Thoracic aorta (tissue), 2 donors: ENCODE measurements at places on chromosomes 6 and 20. TPM values are rescaled to one million over a fixed set of nuclear protein-coding genes. Genes with fewer than 3 reads are reported as not detected.
A peak's percentile ranks its signal among the peaks of the same experiment; 100 is the strongest.

DNA sequence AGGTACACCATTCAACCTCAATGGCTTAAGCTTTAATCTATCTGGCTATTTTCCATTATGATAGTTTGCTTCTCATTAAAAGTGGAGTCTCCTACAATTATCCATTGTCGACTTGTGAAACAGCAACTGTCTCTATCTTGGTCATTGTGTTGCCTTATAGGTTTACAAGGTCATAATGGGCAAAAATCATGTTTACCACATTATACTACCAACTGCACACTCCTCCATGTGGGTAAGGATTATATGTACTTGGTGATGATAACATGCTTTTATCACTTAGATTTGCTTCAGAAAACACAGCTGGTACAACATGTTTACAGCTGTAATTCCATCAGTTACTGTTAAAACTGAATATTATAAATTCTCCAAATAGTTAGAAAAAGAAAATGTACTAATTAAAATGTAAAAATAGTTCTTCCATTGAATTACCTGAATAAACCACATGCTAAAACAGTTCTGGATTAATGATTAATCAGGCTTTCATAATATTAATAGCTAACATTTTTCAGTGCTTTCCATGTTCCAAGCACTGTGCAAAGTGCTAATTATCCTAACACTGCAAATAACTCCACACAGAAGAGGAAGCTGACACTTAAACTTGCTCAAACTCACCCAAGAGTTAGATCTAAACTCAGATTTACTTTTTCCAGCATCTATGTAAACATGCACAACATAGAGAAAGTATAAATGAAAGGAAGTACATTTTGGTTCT is 96.7 kb downstream of the OGFRL1 start:
- peaks cover 7% of the 10 kb centered on the region for H3K4me1 ChIP-seq
- no peaks in the 10 kb centered on the region for H3K36me3 ChIP-seq
- no peak overlapping the region for H3K4me3 ChIP-seq

ELOVL2 gene
- 0.78 TPM for total RNA-seq

GRCh38 chr6:158060455-158061360 is 79.0 kb downstream of the SYNJ2 start:
- peak overlapping the region; percentile 49 for H3K4me3 ChIP-seq
- peak; percentile 90 for DNase-seq
- H3K27me3 ChIP-seq: no peaks in the 10 kb centered on the region
- H3K27ac ChIP-seq: peak overlapping the region; percentile 96

GRM1 gene
- total RNA-seq: not detected

OXT gene
- not detected for total RNA-seq

DNA sequence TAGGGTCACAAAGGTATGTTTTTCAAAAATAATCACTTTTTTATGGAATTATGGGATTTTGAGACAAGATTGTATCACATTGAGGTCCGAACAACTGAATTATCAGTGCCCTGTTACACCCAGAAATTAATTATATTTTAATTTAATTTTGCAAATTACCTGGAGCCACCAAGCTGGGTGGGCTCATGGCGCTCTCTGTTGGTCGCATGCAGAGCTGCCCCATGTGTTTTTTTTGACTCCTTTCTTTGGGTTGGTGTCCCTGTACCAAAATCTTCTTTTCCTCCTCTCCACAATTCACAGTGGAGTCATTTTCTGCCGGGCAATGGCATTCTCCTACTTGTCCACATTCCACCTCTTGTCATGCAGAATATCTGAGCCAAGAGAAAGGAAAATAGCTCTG is 38.9 kb upstream of the FRMD1 start:
- H3K4me3 ChIP-seq: no peak overlapping the region
- no peaks in the 10 kb centered on the region for H3K4me1 ChIP-seq
- no peak overlapping the region for H3K27ac ChIP-seq
- no peaks in the 10 kb centered on the region for H3K27me3 ChIP-seq
- H3K36me3 ChIP-seq: no peaks in the 10 kb centered on the region

DNA sequence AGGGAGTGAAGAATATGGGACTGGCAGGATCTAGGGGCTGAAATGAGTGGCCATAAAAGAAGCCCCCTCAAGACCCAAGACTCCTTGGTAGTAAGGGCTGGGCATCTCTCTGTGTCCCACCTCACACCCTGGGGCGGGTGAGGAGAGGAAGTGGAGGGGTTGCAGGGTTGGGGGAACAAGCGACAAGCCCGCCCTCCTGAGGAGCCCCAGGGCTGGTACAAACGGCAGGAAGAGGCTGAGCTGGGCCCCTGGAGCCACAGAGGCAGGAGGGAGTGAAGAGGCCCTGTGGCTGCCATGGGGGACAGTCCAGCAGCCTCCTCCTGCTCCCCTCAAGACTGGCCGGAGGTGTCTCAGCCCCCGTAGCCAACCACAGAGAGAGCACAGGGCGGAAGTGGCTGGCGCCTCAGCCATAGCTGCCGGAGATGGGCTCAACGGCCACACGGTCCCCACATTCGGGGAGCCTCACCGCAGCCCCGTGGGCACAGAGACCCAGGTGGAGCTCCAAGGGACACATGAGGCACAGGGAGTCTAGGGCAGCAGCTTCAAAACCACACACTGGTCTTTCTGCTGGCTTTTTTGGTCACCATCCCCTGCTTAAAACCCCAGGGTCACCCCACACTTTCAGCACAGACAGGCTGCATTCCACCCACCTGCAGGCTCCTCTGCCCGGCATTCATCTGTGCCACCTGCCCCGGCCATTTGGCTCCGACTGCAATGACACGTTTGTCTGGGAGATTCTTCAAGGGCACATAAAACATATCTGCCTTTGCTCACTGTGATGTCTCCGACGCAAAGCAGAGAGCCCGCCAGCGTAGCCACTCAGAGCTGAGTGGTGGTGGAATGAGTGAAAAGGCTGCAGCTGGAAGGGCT is 524 bp downstream of the C20orf203 start:
- no peak overlapping the region for H3K4me3 ChIP-seq
- H3K36me3 ChIP-seq: no peaks in the 10 kb centered on the region
- no peak for DNase-seq

BANF2 gene
- not detected for total RNA-seq

SRSF3 gene
- total RNA-seq: 120 TPM

- no peaks in the 10 kb centered on the region for H3K36me3 ChIP-seq
- no peak overlapping the region for H3K27ac ChIP-seq
- no peak overlapping the region for H3K4me3 ChIP-seq
- no peaks in the 10 kb centered on the region for H3K27me3 ChIP-seq
Measured at GRCh38 chr6:8375916-8376315, 59.4 kb downstream of the SLC35B3 start.

GRCh38 chr20:44896583-44896982 is 11.1 kb downstream of the YWHAB start:
- H3K27me3 ChIP-seq: no peaks in the 10 kb centered on the region
- peak overlapping the region; percentile 2 for H3K4me3 ChIP-seq
- DNase-seq: no peak
- H3K4me1 ChIP-seq: peaks cover 60% of the 10 kb centered on the region
- H3K27ac ChIP-seq: peak overlapping the region; percentile 13
- peaks cover 3% of the 10 kb centered on the region for H3K36me3 ChIP-seq

GRCh38 chr20:38833154-38833856 is 27.8 kb downstream of the PPP1R16B start:
- H3K4me3 ChIP-seq: no peak overlapping the region
- no peaks in the 10 kb centered on the region for H3K36me3 ChIP-seq
- DNase-seq: no peak

CPNE5 gene
- 1.6 TPM for total RNA-seq

GRCh38 chr6:43396408-43397149 is 27.1 kb upstream of the ZNF318 start:
- H3K27ac ChIP-seq: no peak overlapping the region
- H3K27me3 ChIP-seq: no peaks in the 10 kb centered on the region
- H3K4me1 ChIP-seq: no peaks in the 10 kb centered on the region
- no peak for DNase-seq

RAMACL gene
- 4.6 TPM for total RNA-seq

JARID2 gene
- total RNA-seq: 8.3 TPM

GRCh38 chr6:45521226-45521625 is 143.5 kb upstream of the SUPT3H start:
- H3K4me3 ChIP-seq: no peak overlapping the region
- H3K4me1 ChIP-seq: no peaks in the 10 kb centered on the region
- H3K27me3 ChIP-seq: no peaks in the 10 kb centered on the region
- no peaks in the 10 kb centered on the region for H3K36me3 ChIP-seq

DNA sequence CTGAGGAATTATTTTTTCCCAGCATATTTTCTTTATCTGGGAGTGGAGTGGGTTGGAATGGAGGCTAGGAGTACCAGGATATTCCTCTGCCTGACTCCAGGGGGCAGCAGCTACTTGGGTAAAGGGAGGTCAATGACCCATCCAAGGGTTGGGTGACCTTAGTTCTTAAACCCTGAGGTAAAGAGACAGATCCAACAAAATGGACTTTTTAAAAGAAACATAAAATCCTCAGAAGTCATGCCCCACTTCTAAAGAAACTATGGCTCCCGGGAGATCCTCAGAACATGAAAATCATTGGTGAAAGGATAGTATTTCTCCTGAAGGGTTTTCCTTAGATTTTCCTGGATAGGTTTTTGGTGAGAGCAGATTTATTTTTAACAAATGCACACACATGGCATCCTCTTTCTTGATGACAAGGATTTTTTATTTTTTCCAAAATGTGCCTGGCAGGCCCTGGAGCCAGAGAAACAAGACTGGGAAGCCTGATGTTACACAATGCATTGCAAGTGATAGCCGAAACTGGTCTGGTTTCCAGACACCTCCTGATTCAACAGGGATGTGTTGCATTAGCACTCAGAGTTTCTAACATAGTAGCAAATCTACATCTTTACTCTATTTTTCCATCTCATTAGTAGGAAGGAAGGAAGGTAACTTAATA is 240.9 kb upstream of the BTBD3 start:
- H3K27me3 ChIP-seq: no peaks in the 10 kb centered on the region
- H3K27ac ChIP-seq: no peak overlapping the region
- H3K4me3 ChIP-seq: no peak overlapping the region
- H3K36me3 ChIP-seq: no peaks in the 10 kb centered on the region
- H3K4me1 ChIP-seq: no peaks in the 10 kb centered on the region

ARFGAP1 gene
- total RNA-seq: 110 TPM

DNA sequence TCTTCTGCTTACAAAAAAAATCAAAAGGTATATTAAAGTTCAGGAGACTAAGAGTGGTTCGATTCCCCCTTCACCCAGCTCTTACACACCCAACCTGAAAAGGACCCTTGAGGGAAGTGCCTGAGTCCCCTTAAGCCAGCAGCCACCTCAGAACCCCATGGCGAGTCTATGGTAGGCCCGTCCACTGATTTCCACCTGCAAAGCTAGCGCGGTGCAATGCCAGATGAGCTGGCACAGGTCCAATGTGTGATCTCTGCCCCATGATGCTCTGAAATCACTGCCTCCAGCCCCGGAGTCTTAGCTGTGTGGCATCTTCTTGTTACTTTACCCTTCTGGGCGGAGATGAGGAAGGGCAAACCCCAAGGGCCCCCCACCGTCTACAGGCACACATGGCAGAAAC is 109.3 kb downstream of the SMOC2 start:
- H3K4me1 ChIP-seq: no peaks in the 10 kb centered on the region
- peaks cover 4% of the 10 kb centered on the region for H3K36me3 ChIP-seq
- no peak for DNase-seq
- H3K27me3 ChIP-seq: no peaks in the 10 kb centered on the region

- no peaks in the 10 kb centered on the region for H3K27me3 ChIP-seq
- DNase-seq: no peak
- no peaks in the 10 kb centered on the region for H3K36me3 ChIP-seq
- peak overlapping the region; percentile 65 for H3K4me3 ChIP-seq
- peaks cover 12% of the 10 kb centered on the region for H3K4me1 ChIP-seq
Measured at GRCh38 chr6:39530201-39530759, 194.9 kb downstream of the KIF6 start.

DNA sequence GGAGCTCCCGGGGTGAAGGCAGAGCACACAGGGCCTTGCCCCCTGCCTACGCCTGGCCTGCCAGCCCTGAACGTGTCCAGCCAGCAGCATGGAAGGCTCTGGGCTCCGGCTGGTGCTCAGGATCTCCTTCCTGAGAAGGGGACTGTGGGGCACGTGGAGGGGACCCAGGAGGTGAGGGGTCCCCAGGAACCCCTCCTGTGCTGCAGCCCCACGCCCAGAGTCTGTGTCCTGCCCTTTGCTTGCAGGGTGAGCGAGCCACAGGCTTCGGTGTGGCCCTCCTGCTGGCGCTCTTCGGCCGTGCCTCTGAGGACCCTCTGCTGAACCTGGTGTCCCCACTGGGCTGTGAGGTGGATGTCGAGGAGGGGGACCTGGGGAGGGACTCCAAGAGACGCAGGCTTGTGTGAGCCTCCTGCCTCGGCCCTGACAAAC is 22.3 kb downstream of the NPEPL1 start:
- no peaks in the 10 kb centered on the region for H3K4me1 ChIP-seq
- DNase-seq: no peak

GRCh38 chr20:23820493-23820892 is 6.0 kb downstream of the CST2 start:
- no peaks in the 10 kb centered on the region for H3K36me3 ChIP-seq
- no peak overlapping the region for H3K4me3 ChIP-seq
- no peaks in the 10 kb centered on the region for H3K27me3 ChIP-seq
- H3K27ac ChIP-seq: no peak overlapping the region
- DNase-seq: no peak

DNA sequence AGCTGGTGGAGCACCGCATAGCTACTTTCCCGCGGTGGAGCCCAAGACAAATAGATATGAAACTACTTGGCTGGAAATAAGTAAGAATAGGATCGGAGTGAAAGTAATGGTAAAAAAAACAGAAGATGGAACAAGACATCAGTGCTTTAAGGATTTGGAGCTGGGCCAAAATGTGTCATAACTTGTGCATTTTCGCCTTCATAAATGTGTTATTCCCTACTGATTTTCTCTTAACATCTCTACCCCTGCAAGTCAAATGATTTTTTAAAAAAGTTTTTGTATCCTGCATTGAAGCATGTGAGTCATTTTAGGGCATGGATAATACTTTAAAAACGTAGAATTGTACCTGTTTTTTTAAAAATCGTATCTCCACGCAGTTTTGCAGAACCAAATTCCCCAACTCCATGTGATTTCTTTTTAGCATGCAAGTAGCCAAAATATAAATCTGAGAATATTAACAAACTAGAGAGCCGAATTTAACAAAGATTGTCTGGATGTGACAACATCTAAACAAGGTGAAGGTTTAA is 882 bp upstream of the FAM184A start:
- no peaks in the 10 kb centered on the region for H3K36me3 ChIP-seq
- H3K27ac ChIP-seq: peak overlapping the region; percentile 64
- no peak for DNase-seq
- peak overlapping the region; percentile 90 for H3K4me3 ChIP-seq
- peaks cover 14% of the 10 kb centered on the region for H3K4me1 ChIP-seq

DNA sequence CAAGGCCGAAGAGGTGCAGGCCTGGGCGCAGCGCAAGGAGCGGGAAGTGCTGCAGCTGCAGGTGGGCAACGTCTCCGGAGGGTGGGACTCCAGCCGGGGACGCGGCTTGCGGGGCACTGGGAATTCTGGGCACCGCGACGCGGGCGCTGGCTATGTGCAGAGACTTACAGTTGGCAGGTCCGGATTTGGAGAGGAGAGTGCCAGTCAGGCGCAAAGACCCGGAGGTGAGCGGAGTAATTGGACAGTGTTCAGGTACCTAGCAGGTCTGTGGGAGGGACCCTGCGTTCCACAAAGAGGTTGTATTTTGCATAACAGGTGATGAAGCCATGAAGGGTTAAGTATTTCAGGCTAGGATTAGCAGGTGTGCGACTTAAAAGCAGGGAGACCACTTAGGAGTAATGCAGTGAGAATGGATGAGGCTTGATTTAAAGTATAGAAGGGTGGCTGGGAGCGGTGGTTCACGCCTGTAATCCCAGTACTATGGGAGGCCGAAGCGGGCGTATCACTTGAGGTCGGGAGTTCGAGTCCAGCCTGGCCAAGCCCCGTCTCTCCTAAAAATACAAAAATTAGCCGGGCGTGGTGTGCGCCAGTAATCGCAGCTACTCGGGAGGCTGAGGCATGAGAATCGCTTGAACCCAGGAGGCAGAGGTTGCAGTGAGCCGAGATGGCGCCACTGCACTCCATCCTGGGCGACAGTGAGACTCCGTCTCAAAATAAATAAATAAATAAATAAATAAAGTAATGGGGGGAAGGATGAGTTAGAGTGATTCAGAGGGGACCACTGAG is 1.0 kb downstream of the MRPS26 start:
- peak overlapping the region; percentile 90 for H3K27ac ChIP-seq
- no peak for DNase-seq
- H3K36me3 ChIP-seq: peaks cover 22% of the 10 kb centered on the region
